ENCODE measurements at places on chromosomes 3 and 15.
A peak's percentile ranks its signal among the peaks of the same experiment; 100 is the strongest.

GRCh38 chr3:18567293-18567692 is 142.2 kb upstream of the SATB1 start:
- DNase-seq: no peak

DNA sequence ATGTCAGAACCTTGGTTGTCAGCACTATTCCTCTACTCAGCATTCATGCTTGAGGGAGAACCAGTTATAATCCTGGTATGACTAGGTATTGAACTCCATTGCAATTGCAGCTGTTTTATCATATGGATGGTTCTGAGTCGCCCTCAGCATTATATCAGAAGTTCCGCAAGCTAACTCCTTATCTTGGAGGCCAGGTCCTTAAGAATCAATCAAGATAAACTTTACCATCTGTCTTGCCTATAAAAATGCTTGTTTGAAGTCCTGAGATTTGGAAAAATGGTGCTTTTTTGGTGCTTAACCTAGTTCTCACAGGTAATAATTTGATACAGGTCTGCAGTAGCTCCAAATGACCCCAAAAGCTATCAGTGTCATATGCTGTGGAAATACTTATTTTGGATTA is 16.3 kb upstream of the PLSCR1 start:
- no peak for DNase-seq

GRCh38 chr3:89314454-89315098 is 207.2 kb downstream of the EPHA3 start:
- DNase-seq: peak; percentile 39

GRCh38 chr15:48366584-48367312 is 35.5 kb downstream of the DUT start:
- DNase-seq: no peak

DNA sequence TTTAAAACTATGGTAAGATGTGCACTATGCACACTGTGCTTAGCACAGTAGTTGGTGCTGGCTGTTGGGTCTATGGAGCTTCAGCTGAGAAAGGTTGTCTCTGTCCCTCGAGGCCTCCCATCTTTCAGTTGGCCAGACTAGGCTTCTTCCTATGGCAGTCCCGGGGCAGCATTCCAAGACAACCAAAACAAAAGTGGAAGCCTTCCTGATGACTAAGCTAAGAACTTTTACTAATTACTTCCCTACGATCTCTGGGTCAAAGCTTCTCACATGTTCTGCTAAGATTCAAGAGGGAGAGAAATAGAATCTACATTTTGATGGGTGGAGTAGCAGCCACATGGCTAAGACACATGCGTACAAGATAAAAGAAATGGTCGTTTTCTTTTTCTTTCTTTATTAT is 342.8 kb downstream of the TUSC7 start:
- no peak for DNase-seq

DNA sequence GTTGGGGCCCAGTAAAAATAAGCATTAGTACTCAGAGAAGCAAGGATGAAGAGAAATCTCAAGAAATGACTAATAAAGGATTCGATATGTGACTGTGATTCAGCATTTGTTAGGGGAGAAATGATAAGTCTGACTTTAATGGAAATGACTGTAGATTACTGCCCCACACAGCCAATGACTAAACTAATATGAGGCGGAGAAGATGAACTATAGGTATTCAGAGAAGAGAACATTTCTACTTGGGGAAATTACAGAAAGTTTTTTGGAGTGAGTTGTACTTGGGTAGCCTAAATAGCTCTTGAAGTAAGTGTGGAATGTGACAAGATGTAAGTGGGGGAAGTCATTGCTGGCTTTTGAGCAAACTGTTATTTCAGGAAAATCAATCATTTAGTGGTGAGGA is 380.0 kb downstream of the PDCD6IP start:
- DNase-seq: no peak

DNA sequence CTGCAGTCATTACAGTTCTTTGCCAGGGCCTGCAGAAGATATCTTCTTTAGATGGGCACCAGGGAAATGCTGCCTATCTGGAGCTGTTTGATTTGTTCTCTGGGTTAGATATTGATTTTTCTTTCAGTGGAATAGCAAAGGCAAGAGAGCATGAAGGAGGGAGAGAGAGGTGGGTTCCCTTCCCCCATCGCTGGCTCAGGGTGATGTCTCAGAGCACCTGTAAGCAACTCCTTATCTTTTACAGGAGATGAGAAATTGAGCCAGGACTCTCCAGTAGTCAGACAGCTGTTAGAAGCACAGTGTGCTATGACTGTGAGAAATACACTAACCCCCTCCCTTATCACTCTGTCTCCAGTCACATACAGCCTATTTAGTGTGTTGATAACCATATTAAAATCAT is 89.3 kb upstream of the SLC24A5 start:
- DNase-seq: no peak

GRCh38 chr3:107897471-107898061 is 193.3 kb downstream of the CD47 start:
- no peak for DNase-seq

- no peak for DNase-seq
Measured at GRCh38 chr3:38028621-38029361, 651 bp downstream of the PLCD1 start.

- DNase-seq: no peak
Measured at GRCh38 chr15:39628546-39629257, 47.8 kb downstream of the THBS1 start.

GRCh38 chr15:44790215-44790614 is 53.9 kb downstream of the TRIM69 start:
- DNase-seq: no peak

DNA sequence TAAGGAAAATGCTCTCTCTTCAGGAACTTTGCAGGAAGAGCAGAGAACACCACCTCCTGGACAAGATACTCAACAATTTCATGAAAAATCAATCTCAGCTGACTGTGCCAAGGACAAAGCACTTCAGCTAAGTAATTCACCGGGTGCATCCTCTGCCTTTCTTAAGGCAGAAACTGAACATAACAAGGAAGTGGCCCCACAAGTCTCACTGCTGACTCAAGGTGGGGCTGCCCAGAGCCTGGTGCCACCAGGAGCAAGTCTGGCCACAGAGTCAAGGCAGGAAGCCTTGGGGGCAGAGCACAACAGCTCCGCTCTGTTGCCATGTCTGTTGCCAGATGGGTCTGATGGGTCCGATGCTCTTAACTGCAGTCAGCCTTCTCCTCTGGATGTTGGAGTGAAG is 200.5 kb downstream of the AKAP13 start:
- no peak for DNase-seq

- no peak for DNase-seq
Measured at GRCh38 chr3:173065543-173065981, 75.5 kb downstream of the SPATA16 start.

GRCh38 chr3:26049951-26050350 is 260.1 kb downstream of the OXSM start:
- DNase-seq: no peak

All from WERI-Rb-1 (cell line).